ENCODE measurements at places on chromosomes 5 and 9.

- DNase-seq = no peak
Measured at GRCh38 chr5:171700318-171700912, 85.2 kb upstream of the SMIM23 start.

DNA sequence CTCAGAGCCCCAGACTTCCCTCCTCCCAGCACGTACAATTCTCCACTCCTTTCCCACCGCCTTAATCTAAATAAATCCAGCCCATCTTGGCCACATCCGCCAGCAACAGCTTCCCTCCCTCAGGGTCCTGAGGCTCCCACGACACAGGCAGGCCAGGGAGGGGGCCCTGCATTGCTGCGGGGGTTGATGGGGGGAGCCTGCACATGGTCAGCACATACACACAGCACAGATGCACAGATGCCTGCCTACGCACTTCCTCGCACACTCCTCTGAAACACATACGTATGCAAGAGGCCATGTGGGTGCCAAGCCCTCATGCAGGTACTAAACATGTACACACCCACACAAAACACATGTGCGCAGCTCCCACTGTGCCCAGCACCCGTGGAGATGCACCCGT is 14.8 kb downstream of the PDGFRB start:
- no peak for DNase-seq

GRCh38 chr9:136143215-136144001 is 24.7 kb upstream of the TMEM250 start:
- DNase-seq = no peak

DNA sequence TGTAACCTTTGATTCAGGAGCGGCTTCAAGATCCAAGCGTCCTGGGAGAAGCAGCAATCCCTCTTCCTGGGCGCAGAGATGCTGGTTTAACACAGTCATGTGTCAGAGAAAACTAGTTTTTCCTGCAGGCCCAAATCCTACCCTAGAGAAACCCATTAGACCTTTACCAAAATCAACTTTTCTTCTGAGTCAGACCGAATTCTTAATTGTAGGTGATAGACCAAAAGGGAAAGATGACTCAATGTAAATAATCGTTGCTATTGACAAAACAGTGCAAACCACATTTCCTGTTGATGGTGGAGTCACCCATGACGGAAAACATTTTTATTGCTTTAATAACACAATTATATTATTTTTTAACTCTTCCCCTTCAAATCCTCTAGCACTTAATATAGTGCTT is 40.1 kb downstream of the SLC1A1 start:
- no peak for DNase-seq

DNA sequence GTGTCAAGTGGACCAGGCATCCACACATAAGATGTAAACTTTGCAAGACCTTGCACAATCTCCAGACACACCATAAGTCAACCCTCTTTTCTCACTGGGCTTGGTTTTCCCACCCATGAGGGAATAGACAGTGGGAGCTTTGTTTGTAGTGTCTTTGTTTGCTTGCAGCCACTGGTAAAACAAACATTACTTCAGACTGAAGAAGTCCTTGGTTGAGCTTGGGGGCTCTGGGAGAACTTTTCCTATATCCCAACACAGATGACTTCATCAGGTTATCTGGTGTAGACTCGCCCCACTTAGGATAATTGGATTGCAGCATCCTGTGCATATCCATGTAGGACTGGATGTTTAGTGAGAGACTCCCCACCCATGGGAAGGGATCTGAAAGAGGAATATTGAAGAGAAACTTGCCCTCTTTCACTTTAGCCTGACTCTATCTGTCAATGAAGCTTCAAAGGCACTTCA is 11.5 kb upstream of the ADGRV1 start:
- DNase-seq = no peak

GRCh38 chr9:76916231-76916630 is 10.3 kb upstream of the PRUNE2 start:
- DNase-seq = no peak

GRCh38 chr5:172144291-172144815 is 43.7 kb downstream of the STK10 start:
- DNase-seq = no peak

GRCh38 chr5:138138949-138139780 is at the start of gene NME5:
Gene NME5 (minus strand): TSS chr5:138139428. CDS start chr5:138138780, 648 bp downstream.
- DNase-seq = no peak

- DNase-seq = peak; percentile 80
Measured at GRCh38 chr5:68239487-68239886, 23.9 kb downstream of the PIK3R1 start.

- DNase-seq = no peak
Measured at GRCh38 chr5:133884569-133885311, 83.7 kb downstream of the C5orf15 start.

GRCh38 chr9:126916909-126917308 is 2.3 kb downstream of the RALGPS1 start:
- no peak for DNase-seq

DNA sequence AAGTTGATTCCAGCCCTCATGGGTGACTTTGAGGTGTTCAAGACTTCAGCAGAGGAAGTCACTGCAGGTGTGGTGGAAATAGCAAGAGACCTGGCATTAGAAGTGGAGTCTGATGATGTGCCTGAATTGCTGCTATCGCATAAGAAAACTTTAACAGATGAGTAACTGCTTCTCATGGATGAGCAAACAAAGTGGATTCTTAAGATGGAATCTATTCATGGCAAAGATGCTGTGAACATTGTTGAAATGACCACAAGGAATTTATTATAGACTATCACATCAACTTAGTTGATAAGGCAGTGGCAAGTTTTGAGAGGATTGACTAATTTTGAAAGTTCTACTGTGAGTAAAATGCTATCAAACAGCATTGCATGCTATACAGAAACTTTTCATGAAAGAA is 17.1 kb upstream of the POU4F3 start:
- no peak for DNase-seq

- DNase-seq = no peak
Measured at GRCh38 chr5:139295346-139296057, 2.0 kb downstream of the MATR3 start.

DNA sequence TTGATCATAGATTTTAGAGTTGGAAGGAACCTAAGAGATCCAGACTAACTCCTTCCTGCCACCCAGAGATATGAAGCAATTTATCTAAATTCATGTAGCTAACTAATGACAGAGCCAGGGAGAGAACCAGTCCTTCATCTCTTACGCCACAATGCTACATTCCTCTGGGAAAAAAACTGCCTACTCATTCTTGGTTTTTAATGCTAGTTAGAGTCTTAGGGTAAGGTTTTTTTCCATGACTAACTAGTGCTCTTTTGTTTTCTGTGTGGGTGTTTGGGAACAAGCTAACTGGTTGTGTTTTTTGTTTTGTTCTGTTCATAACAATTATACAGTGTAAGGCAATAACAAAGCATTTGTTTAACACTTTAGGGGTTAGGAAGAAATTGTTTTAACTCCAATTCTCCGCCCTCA is 52.4 kb downstream of the SLC44A1 start:
- no peak for DNase-seq

DNA sequence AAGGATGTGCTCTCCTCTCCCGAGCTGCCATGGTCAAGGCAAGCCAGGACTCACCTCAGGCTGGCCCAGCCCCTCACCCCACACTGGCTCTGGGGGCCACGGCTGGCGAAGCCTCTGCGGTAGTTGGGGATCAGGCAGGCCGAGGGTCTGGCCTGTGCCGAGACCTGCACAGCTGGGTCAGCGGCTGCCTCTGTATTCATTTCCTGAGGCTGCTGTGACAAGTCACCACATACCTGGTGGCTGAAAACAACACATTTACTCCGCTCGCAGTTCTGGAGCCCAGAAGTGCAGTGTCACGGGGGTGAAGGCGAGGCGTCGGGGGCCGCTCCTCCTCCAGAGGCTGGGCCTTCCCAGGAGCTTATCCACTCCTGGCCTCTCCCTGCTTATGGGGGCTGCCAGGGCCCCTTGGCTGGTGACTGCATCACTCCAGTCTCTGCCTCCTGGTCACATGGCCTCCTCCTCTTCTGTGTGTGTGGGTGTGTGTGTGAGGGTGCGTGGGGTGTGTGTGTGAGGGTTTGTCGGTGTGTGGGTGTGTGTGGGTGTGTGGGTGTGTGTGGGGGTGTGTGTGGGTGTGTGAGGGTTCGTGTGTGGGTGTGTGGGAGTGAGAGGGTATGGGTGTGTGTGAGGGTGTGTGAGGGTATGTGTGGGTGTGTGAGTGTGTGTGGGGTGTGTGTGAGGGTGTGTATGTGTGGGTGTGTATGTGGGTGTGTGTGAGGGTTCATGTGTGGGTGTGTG is 3.2 kb upstream of the SCGB3A1 start:
- DNase-seq = no peak

- DNase-seq = no peak
Measured at GRCh38 chr9:70484232-70485130, 70.0 kb upstream of the KLF9 start.

DNA sequence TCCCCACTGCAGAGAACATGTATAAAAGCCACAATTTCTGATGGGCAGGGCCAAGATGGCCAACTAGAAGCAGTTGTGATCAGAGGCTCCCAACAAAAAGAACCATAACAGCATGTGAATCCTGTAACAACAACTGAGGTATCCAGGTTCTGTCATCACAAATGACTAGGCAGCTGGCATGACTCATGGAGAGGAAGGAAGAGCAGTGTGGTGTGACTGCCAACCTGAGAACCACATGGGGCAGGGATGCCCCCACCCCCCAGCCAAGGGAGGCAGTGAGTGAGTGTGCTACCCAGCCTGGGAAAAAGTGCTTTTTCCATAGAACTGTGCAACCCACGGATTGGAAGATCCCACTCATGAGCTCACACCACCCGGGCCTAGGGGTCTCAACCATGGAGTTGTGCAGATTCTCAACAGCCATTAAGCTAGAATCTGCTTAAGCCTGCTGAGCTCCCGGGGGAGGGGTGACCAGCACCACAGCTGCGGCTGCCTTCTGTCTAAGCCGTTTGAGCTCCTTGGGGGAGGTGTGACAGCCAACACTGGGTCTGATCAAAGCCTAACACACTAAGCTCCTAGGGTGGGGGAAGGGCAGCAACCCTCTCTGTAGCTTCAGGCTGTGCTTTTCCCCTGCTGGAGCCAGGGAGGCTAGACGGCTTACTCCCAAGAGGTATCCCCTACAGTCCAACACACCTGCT is 80.1 kb upstream of the DMAC1 start:
- peak; percentile 46 for DNase-seq

DNA sequence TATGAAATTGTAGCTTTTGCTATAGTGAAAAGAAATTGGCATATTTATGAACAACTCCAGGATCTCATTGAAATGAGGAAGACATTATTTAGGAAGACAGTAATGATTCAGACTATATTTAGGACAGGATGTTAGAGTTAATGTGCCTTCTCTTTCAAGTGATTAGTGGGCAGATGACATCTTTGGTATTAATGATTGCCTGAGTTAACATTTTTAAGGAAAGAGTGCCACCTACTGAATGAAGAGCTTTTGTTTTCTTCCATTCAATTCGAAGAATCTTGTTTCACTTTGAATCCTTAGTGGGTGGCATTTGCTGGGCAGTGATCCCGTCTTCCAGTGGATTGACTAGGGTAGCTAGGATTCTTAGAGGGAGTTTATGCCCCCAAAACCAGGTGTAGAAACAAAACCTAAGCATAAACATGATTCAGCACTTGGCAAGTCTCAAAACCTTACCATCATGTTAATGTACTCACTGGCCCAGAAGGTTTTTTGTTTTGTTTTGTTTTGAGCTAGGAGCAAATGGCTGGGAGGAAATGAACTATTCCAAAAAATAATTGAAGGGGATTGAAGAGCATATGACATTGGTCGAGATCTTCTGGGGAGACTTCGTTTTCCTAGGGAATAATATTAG is 23.2 kb downstream of the MAP3K1 start:
- no peak for DNase-seq

- DNase-seq = no peak
Measured at GRCh38 chr5:180797256-180798192, 5.1 kb downstream of the MGAT1 start.

DNA sequence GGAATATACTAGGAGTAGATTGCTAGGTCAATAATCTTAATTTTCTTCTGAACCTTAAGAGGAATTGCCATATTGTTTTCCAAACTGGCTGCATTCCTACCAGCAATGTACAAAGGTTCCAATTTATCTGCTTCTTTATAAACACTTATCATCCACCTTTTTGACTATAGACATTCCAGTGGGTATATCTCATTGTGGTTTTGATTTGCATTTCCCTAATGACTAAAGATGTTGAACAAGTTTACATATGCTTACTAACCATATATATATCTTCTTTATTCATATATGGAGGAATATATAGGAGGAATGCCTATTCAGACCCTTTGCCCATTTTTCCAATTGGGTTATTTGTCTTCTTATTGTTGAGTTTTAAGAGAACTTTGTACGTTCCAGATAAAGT is 7.6 kb downstream of the DNAJC18 start:
- DNase-seq = no peak

GRCh38 chr5:68919988-68920490 is 173.8 kb upstream of the SLC30A5 start:
- DNase-seq = no peak

DNA sequence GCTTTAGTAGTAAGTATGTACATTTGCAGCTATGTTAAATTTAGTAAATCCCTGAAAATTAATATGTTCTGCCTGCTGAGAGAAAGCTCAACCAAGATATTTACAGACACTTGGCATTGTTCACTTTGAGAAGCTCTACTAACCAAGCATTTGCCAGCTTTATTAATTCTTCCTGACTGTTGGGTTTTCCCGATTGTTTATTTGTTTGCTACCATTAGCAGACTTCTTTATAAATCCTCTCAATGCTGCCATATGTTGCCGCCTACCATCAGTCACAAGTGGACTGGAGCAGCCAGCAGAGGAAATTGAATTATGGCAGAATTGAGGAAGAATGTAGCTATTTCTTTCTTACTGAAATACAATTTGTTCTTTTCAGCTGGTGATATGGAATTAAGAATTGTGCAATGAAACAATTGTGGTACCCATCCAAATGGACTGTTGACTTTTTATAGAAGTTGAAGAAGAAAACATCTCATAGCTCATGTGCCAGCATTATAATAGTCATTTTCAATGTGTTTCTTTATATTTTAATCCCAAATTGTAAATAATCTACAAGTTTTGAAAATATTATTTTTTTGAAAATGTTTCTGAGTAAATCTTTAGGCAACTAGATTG is 588.7 kb upstream of the CDH6 start:
- DNase-seq = no peak

DNA sequence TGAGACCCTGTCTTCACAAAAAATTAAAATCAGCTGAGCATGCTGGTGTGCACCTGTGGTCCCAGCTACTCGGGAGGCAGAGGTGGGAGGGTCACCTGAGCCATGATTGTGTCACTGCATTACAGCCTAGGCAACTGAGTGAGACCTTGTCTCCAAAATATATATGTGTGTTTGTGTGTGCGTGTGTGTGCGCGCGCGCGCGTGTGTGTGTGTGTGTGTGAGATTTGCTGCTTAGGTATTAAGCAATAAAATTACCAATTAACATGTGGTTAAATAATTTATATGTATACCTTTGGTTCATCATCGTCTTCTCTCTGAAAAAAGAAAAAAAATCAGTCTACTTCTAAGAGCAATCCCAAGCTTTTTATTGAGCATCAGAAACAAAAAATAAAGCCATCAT is 86.0 kb upstream of the FSD1L start:
- no peak for DNase-seq

Measured in activated T-cell treated with anti-CD3 and anti-CD28 coated beads, Interleukin-2, amount 50 U/mL, for 24 hours (primary cell).